ENCODE measurements at places on chromosomes 7 and 10.

DNA sequence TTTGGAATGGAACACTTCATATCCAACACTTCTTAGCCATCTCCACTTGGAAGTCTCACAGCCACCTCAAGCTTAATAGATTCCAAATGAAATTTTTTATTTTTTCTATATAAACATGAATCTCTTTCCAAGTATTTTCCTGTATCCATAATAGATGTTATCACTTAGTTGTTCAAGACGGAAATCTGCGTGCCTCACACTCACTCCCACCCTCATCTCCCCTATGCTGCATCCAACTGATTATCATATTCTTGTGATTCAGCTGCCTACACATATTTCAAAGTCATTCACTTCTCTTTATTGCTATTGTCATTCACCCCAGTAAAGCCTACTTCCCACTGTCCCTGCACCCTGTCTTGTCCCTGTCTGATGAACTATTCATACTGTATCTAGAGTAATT, 70.2 kb upstream of the MKX start:
- DNase-seq, result no peak

- no peak for DNase-seq
These were observed 1064.9 kb downstream of the NXPH1 start for GRCh38 chr7:9498303-9498702.

DNA sequence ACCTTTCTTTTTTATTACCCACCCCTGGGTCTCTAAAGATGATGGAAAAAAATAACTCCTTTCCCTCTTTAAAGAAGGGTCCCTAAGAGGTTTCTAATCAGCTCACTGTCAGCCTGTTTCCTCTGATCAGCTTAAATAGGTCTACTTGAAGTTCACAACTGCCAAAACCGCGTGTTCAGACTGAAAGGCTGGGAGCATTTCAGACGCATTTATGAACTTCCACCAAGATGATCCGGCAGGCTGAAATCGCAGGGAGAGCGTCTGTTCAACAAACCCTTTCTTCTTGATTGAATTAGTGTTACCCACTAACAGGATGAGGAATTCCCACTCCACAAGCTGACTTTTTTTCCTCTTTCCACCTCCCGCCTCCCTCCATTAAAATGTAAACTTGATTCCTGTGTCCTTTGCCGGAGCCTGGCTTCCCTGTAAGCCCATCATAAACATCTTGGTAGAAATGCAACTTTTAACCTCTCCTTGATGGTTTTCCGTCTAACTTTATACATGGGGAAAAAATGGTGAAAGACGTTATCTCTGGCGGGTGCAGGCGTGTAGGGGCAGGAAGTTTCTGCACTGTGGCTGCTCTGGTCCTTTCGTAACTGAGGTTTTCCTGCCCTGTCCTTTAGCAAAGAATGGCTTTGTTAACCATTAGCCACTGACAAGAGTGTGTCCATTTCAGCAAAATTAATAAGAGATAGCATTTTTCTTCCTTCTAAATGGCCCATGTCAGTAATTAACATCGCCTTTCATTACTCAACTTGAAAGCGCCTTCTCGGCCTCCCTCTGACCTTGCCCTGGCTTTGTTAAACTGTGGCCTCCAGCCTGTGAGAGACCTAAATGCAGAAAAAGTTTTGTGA, 130.7 kb downstream of the BAMBI start:
- no peak for DNase-seq

DNA sequence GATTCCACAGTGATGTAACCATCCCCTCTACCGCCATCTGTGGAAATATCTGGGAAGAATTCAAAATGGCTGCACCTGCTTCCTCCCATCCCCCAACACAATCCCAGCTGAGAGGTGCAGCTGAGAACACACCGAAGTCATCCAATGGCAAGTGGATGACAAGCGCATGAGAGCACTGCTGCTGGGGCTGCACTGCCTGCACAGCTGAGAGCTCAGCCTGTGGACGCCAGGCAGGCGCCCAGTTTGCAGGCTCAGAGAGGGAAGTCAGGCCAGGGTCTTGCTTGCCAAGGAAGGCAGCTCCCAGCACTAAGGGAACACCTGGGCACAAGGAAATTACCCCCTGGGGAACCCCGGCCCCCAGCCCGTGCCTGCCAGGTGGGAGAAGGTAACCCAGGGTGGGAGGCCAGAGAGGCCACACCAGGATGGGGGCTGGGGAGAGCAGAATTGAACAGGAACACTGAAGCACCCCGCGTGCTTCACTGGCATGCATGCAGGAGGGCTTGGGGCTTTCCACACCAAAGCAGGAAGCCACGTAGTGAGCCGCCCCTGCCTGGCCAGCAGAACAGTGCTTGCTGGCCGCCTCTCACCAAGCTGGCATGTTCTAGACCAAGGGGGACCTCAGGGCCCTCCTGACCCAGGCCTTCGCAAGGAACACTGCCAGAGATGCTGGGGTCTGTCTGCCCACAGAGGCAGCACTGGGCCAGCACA, 46.2 kb downstream of the FAM53B start:
- peak; percentile 51 for DNase-seq

DNA sequence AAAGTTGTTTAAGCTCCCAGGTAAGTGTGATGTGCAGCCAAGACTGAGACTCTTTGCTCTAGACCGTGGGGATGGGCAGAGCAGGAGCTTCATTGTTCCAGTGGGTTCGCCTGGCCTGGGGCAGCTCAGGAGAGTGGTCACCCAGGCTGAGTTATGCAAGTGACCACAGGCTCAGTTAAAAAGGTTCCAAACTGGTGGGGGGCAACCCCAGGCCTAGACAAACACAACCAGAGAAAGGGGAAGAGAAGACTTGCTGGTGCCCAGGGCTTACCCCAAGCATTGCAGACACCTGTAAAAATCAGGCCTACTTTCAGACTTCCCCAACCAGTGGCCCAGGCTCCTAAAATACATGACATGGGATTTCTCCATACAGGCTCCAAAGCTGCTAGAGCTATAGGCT, 21.6 kb downstream of the CREB3L2 start:
- no peak for DNase-seq

DNA sequence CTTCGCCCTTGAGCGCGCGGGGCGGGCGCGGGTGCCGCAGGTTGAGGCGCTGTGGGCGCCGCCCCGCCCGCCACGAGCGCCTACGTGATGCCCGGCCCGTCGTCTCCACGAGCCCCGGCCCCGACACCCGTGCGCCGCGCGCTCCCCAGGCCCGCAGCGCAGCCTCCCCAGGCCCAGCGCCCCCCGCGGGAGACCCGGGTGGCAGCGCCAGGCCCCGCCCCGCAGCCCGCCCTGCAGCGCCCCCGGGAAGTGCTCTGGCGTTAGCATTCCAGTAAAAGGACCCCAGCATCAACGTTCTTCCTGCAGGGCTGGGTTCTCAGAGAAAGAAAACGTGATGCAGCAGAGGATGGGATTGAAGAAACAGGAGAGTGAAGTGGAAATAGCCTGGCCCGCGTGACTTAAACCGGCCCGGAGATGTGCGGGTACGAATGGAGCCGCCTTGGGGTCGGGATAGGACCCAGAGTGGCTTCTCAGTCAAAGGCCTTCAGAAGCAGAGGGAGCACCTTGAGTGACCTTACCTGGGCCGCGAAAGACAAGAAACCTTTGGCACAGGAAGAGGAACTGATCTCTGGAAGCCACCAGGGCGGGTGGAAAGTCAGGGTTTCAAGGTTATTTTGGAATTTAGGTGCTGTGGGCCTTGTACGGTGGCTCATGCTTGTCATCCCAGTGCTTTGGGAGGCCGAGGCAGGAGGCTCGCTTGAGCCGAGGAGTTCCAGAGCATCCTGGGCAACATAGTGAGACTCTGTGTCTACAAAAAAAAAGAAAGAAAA, 1.8 kb downstream of the PFKP start:
- DNase-seq, result no peak

- no peak for DNase-seq
These were observed 57.7 kb downstream of the PRTFDC1 start for GRCh38 chr10:24894728-24895127.

DNA sequence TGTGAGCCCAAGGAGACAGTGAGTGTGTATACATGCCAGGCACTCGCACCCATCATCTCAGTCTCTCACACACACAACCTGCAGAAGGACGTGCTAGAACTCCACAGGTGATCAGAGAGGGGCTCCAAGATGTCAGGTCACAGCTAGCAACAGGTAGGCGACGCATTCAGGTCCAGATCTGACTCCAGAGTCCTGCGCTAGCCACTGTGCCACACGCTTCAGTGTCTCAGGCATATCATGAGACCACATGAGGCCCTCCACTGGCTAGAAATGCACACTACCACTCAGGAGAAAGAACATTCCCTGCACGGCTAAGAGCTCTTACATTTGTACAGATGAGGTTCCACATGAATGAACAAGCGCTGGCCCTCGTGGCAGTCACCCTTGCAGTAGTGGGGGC, 11.5 kb downstream of the AKR1B1 start:
- no peak for DNase-seq

DNA sequence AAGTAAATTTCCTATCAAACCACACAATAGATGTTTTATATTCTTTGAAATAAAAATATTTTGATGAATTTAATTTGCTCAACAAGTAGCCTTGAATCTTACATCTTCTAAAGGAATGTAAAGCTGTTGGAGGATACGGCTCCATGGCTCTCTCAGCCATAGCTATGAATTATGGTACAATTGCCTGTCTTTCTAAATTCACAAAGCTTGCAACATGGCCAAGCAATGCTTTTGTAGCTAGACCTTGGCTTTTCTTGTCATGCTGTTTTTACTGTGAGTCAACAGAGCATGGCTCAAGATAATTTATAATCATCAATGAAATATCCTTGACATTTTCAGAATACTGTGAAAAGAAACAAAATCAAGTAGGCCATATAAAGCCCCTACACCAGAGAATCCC, 286.7 kb downstream of the CACNA2D1 start:
- DNase-seq, result no peak

DNA sequence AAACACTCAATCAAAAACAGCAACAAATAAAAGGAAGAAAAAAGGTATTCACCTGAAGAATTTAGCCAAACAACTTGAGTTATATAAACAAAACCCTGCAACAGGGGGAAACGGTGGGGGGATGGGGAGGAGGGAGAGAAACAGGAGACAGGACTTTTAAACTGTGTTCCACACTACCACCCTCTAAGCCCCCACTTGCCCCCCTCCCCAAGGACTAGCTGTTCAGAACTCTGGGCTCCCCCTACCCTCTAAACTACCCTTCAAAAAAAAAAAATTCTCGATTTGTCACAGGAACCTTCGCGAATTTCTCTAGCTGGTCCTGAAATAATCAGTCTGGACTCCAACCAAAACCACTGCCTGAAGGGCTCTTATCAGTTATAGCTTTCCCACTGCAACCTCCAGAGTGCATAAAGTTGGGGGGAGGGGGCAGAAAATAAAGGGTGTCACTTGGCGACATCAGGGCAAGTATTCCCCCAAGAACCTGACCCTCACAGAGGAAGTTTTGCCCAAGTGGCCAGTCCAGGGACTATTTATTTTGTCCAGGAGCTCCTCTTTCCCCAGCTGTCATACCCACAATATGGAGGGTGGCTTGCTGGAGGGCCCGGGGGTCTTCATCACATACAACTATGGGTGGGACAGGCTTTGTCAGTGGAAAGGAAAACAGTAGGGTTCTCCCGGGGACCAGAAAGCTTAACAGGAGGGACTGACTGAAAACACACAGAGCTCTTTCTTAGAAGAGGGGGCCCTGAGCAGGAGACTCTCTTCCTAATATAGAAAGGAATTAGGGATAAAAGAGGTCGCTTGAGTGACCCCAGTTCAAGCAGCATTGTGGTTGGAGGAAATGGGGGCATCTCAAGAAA, 1.3 kb downstream of the UBE2H start:
- DNase-seq, result no peak

DNA sequence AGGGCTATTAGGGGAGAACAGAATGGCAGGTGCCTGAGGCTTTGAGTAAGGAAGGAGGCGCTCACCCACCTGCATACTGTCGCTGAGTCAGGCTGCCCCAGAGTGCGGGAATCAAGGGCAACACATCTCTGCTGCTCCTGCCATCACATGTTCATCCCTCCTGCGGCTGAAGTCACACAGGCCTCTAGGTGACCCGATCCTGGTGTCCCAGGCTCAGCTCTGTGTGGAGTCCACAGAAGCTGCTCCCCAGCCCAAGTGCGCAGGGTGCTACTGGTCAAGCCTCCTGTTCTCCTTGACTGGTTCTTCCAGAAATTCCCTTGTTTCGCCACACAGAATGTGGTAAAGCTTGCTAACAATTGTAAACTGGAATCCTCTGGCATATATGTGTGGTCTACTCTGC, 96.9 kb upstream of the IL6 start:
- DNase-seq, result no peak

DNA sequence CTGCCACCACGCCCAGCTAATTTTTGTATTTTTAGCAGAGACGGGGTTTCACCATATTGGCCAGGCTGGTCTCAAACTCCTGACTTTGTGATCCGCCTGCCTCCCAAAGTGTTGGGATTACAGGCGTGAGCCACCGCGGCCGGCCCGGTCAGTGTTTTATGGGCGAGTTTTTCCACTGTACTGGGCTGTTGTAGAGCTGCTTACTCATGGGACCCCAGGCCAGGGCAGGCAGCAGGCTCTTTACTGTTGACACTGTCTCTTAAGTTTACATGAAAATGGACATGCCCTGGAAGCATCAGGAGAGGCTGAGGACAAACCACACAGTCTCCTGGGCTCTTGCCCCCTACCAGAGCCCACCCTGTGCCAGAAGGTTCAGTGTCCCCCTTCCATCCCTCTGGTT, 11.2 kb downstream of the NACAD start:
- no peak for DNase-seq

DNA sequence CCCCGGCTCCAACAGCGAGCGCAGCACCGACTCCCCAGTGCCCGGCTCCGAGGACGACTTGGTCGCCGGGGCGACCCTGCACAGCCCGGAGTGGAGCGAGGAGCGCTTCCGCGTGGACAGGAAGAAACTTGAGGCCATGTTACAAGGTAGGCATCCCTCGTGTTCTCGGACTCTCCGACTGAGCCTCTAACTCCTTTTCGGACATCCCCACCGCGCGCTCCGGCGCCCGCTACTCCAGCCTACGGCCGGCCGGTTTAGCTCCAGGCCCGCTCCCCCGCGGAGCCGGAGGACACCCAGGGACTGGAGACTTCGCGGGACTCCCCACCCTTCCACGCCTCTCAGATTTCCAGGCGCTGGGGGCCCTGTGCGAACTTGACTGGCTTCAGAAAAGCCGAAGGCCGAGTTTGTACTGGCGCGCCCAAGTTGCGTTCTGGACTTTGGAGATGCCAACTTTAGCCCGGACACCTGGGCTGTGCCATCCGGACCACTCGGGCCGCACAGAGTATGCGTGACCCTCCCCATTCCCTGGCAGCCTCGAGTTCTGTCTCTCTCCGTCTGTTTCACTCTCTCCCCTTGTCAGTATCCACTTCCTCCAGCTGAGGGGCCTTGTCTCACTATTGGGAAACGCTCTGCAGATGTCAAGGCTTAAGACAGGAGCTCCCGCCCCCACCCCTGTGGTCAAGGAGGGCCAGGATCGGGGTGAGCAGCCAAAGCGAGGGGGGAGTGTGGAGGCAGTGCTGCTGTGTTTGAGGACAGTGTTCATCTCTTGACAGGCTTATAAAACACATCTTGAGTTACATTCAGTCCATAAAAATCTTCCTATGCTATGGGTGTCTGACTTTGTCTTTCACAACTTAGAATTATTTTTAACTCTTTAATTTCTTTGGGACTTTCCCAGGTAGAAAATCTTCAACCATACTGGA, 777 bp downstream of the BICC1 start:
- no peak for DNase-seq
